Stimulated activated CD4-positive, alpha-beta T cell treated with anti-CD3 and anti-CD28 coated beads, Interleukin-15, amount 100 ng/mL, for 1 hour (primary cell): ENCODE measurements at places on chromosomes 1 and 21.

DNA sequence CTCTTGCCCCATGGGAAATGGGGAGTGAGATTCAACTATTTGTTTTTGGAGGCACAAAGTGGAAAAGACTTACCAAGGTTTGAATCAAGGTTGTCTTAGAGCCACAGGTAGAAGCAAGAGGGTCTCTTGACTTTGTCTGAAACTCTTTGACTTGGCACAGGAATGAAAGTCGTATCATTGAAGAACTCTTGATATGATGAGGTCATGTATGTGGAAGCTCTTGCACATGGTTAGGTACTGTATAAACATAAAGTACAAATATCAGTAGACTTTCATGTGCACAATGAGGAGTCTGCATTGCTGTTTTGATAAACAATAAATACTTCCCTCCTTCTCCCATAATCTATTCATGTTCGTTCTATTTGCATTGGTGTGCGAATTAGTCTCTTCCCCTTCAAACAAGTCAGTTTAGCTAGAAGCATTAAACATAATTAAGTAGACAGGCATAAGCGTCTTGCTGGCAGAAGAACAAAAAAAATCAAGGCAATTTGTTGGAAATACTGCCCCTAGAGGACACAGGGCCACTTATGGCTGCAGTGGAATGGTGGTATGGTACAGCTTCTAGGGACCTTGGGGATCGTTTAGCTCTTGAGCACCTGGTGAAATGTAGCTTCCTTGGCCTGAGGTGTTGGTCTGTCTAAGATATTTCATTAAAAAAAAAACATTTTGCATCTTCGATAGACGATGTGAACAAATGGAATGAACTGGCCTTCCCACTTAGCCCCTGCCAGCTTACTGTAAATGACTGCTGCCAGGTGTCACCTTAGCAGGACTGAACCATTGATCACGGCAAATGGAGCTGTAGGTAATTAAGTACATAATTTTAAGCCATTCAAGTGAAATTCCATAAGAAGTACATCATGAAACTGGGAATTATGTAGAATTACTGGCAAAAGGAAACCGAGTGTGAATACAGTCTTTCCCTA lies 218.0 kb upstream of the GALNT2 start:
- no peak for DNase-seq

GRCh38 chr1:200988693-200989092 lies 34.8 kb downstream of the KIF21B start:
- no peak for DNase-seq

DNA sequence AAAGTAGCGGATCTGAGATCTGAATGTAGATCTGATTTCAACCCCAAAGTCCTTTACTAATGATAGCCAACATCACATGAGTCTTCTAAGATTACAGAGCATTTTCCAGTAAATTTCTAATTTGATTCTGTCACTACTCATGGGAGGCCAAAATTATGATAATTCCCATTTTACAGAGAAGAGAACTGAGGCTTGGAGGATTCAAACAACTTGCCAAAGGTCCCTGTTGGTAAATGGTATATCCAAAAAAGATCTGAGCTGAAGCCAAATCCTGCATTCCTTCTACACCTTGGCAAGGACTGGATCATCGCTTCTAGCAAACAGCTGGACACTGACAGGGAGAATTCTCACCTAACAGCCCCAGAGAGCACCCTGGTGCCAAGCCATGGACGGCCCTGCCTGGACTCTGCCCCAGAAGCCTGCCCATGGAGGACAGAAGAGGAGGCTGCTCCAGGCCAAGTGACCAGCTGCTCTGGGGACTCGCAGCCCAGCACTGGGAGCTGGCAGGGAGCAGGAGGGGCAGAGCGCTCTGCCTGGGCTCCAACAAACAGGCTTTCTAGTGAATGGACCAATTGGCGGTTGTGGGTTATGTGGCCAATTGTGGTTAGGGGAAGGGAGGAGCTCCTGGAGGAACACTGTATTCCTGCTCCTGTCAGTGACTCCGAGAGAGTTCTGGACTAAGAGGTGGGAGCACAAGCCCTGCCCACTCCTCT lies 6.4 kb upstream of the CSF1 start:
- DNase-seq: no peak

DNA sequence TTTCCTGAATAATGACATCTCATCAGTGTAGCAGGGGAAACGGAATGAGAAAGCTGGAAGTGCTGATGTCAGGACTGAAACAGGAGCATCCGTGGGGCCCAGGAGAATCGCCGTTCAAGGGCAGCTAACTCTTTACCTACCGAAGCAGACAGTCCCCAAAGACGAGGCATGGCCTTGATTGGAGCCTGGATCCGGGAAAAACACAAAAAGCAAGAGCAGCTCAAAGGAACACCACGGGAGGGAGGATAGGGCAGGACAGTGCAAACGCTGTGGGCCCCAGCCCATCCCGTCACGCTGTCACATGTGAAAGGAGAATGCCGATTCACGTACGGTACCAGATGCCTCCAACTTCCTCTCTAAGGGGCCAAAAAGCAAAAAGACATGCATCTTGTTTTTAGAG lies 34.9 kb downstream of the WNT9A start:
- DNase-seq: no peak

GRCh38 chr1:85623061-85623471 lies 42.5 kb downstream of the CCN1 start:
- no peak for DNase-seq

- no peak for DNase-seq
Measured at GRCh38 chr1:226108935-226109828, 46.7 kb downstream of the H3-3A start.

DNA sequence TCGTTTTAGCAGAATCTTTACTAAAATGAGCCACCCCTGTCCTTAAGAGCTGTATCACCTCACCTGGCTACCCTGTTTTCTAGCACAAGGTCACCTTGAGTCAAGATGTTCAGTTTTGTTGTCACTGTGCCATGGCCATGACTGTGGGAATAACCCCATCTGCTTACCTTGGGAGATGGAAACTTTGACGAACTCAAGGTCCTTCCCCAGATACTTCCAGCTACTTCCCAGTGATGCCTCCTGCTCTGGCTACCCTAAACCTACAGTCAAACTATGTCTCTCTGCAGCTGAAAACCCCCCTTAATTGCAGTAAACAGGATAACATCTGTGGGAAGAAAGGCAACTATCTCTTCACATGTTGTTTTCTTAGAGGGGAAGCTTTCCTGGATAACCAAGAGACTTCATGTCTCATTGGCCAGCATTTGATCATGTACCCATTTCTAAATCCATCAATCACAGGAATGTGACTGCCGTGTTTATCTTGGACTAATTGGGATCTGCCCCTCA lies 89.5 kb upstream of the C1orf21 start:
- no peak for DNase-seq

DNA sequence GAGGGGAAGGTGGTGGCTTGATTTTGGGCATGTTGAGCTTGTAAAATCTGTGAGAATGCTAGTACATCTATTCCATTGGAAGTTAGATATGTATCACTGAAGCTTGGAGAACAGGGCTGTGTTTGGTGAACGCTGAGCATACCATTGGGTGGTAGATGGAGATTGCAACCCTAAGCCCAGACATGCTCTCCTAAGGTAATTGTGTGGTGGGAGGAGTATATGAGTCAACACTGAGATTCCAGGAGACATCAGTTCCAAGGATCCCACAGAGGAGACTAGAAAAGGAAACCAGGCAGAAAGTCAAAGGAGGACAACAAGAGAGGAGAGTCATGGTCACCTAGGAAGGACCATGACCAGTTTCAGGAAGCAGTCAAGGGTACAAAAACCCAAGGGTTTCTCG lies 60.4 kb downstream of the KIF21B start:
- no peak for DNase-seq

DNA sequence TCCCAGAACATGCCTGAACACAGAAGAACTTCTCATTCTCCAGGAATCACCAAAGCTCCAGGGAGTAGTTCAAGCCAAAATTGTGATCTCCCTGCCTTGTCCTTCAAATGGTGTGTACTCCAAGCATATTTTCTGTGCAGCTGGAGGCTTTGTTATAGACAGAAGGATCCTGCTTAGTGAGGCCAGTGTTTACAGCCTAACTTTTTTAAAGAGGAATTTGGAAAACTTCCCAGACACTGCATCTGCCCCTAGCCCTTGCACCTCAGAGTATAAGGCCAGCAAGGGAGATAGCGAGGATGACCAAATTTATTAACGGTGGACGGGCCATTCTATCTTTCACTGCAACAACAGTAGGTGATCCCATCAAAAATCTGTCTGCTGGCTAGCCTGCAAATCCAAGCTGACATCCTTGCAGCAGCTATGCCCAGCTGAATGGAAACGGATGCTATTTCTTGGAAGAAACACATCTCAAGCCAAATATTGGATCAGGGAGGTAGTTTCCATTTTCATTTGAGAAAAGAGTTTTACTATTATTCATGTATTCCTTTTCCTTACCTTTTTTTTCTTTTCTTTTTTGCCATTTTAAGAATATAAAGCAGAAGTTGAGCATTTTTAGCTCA lies 249.8 kb downstream of the USH2A start:
- no peak for DNase-seq

GRCh38 chr1:181204530-181204929 lies 116.0 kb downstream of the IER5 start:
- DNase-seq: no peak

- no peak for DNase-seq
Measured at GRCh38 chr1:36503733-36504132, 21.0 kb upstream of the CSF3R start.
